ENCODE measurements at places on chromosomes 12 and 14.
A peak's percentile ranks its signal among the peaks of the same experiment; 100 is the strongest.

GRCh38 chr12:32651151-32651955 is 27.7 kb upstream of the DNM1L start:
- DNase-seq: no peak

GRCh38 chr12:70157099-70157498 is 86.1 kb upstream of the CNOT2 start:
- no peak for DNase-seq

DNA sequence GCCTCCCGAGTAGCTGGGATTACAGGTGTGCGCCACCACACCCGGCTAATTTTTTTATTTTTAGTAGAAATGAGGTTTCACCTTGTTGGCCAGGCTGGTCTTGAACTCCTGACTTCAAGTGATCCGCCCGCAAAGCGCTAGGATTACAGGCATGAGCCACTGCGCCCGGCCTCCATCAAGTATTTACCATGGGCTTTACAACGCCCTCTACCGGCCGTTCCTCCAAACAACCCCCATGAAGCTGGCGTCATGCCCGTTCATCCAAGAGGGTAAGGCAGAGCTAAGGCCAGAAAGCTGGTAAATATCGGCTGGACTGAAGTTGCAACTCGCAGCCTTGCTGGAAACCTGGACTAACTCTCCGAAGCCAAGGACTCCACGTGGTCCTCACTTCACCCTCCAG is 41.6 kb downstream of the RNF34 start:
- no peak for DNase-seq

DNA sequence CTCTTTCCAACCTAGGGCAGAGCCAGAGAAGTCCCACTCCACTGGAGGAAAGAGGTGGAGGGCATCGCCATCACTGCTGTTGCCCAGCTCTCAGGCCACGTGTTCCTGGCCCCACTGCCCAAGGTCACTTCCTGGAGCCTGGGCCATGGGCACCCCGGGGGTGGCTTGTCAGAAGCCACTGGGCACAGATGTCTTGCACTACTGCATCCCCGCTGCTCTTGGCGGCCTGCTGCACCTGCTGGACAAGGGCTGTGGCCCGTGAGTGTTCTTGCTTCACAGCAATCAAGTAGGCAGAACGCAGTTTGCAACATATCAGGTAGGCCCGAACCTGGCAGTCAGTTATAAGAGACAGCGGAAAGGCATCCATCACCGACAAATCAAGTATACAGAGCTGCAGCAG is 46.6 kb downstream of the RDH12 start:
- DNase-seq: no peak

DNA sequence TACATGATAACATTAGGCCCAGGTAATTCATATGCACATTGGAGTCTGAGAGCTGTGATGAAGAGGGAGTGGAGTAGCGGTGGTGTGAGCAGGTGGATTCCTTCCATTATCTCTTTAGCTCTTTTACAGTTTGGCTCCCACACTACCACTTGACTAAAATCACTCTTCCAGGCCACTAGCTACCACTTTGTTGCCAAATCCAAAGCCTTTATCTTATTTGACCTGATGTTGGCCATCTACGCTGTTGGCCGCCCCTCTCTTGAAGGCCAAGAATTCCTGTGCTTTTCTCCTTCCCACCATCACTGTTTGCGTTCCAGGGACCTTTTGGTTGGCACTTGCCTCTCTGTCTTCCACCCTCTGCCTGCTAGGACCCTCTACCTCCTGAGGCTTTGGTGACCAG is 4.0 kb upstream of the MAX start:
- no peak for DNase-seq

GRCh38 chr12:104641862-104642261 is 185.1 kb downstream of the CHST11 start:
- DNase-seq: no peak

- DNase-seq: no peak
These were observed 14.4 kb downstream of the SNX6 start for GRCh38 chr14:34615507-34615906.

- no peak for DNase-seq
These were observed 6.0 kb upstream of the KRT71 start for GRCh38 chr12:52558781-52559445.

- peak; percentile 72 for DNase-seq
These were observed 64.5 kb downstream of the CRADD start for GRCh38 chr12:93741659-93742109.

GRCh38 chr12:119020406-119021360 is 39.3 kb downstream of the SRRM4 start:
- DNase-seq: peak; percentile 71

DNA sequence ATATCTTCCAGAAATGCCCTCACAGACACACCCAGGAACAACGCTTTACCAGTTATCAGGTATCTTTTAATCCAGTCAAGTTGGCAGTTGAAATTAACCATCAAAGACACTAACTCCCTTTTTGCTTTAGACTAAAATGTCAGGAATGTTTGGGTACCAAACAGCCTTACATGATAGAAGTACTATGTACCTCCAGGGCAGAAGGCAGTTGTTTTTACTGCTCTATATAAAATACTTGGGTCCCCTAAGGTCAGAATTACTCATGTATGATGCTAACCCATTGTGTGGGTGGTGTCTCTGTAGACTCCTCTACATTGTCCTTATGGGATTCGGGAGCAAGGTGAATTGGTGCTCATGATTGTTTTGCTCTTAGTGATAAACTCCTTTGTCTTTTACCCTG is 492.5 kb upstream of the FLRT2 start:
- DNase-seq: no peak

- no peak for DNase-seq
These were observed 42.6 kb upstream of the REP15 start for GRCh38 chr12:27653661-27654060.

GRCh38 chr12:62215506-62215905 is 44.7 kb upstream of the USP15 start:
- DNase-seq: no peak

Data from ACHN (cell line).